ENCODE measurements at places on chromosomes 13 and 19.

GRCh38 chr19:53462861-53463260 is 4.7 kb upstream of the ZNF813 start:
- no peak for DNase-seq

DNA sequence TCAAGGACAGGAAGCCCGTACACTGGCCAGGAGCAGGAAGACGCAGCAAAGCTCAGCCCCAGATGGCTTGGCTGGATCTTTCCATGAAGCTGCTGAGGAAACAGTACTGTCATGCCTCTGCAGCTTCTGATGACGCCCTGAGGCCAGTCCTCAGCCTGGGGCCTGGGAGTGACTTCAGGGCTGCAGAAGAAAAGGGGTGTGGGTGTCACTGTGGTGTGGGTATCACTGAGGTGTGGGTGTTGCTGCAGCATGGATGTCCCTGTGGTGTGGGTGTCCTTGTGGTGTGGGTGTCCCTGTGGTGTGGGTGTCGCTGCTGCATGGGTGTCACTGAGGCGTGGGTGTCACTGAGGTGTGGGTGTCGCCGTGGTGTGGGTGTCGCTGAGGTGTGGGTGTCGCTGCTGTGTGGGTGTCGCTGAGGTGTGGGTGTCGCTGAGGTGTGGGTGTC is 12.0 kb upstream of the GAS6 start:
- DNase-seq: no peak

DNA sequence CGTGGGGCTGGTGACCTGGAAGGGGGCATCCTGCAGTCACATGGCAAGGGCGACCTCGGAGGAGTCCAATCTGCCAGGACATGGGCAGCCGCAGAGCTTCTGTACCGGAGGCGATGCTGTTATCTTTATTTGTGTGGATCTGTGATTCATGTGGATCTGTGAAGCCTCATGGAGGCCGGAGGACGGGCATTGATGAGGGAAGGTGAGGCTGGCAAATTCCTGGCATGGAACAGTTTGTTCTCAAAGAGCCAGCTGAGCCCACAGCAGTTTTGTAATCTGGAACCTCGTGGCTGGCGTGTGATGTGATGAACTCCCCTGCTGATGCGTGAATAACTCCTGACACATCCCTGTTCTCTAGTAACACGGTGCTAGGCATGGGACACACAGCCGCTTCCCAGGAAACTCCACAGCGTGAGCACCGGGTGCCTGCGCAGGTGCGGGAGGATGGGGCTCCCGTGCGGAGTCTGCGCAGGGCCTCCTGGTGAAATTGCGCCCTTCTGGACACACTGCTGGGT is 40.4 kb downstream of the ATP11A start:
- DNase-seq: peak; percentile 67

GRCh38 chr13:35720690-35721554 is 244.4 kb upstream of the MAB21L1 start:
- no peak for DNase-seq

GRCh38 chr19:40571005-40571318 is 5.7 kb upstream of the SHKBP1 start:
- no peak for DNase-seq

Measured in left ventricle myocardium inferior (tissue), 1 donor.